ENCODE measurements at places on chromosomes 1 and 21. TPM values are rescaled to one million over a fixed set of nuclear protein-coding genes. Genes with fewer than 3 reads are reported as not detected.

Gene C1orf53
- total RNA-seq = 0.56 TPM

Gene AMY1A
- not detected for total RNA-seq

Gene LYPLA2
- 138 TPM for total RNA-seq

Gene DCST1
- not detected for total RNA-seq

Gene AGT
- total RNA-seq = not detected

Gene OR14K1
- not detected for total RNA-seq

Gene CFAP74
- 0.20 TPM for total RNA-seq

Gene S100A16
- 14.9 TPM for total RNA-seq

GRCh38 chr1:212745303-212745702 is 45.7 kb upstream of the BATF3 start:
- no peak for DNase-seq

- DNase-seq = no peak
Measured at GRCh38 chr1:195012995-195013394, 1595.2 kb downstream of the KCNT2 start.

- no peak for DNase-seq
Measured at GRCh38 chr1:29356663-29357062, 120.3 kb downstream of the PTPRU start.

- DNase-seq = no peak
Measured at GRCh38 chr1:215717677-215718426, 150.7 kb downstream of the KCTD3 start.

- DNase-seq = no peak
Measured at GRCh38 chr1:235972311-235972689, 92.6 kb downstream of the NID1 start.

DNA sequence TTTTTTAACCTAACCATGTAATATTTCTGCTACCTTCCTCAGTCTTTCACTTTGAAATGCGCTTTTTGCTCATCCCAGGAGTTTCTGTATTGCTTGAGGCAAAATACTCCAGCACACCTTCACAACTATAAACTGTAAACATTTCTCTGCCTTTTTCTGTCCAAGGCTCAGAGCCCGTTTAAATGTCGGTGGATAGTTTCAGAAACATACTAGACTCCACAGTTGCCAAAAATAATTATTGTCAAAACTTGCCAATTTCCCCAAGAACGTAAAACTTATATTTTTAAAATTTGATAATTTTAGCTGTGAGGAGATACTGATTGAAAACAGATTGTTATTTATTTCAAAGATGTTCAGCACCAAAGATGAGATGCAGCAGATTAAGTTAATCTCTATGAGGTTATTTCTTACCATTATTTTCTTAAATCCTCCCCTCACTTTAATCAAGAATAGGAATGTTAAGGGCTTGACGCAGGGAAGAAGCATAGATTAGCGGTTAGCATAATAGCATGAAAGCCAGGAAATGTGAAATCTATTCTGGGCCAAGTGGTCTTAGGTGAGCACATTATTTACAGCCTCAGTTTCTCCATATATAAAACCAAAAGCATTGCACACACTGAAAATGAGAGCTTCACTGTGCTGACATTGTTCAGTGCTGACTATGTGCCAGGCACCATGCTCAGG is 91.5 kb upstream of the ESRRG start:
- DNase-seq = no peak

DNA sequence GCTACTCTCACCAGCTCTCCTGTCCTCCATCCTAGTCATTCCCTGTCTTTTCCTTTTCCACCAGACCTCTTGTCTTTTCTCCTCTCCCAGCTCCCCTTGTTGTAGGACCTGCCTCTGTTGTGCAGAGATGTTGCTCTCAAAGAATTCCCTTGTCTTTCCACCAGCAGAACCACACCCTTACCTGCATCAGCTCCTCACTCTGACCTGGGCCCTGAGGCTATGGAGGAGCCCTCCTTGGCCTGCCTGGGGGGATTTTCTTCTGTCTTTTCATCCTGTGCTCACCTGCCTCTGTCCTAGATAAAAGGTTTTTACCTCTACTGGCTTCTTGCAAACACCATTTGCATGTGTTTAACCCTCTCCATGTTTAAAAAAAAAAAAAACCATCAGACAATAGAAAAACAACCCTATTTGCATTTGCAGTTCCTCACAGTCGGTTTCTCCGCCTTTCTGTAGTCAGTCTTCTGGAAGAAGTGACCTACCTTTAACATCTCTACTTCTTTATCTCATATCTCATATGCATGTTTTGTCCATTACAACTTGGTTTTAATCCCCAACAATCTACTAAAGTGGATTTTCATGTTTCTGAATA is 12.1 kb downstream of the FCRL5 start:
- DNase-seq = peak; percentile 33

DNA sequence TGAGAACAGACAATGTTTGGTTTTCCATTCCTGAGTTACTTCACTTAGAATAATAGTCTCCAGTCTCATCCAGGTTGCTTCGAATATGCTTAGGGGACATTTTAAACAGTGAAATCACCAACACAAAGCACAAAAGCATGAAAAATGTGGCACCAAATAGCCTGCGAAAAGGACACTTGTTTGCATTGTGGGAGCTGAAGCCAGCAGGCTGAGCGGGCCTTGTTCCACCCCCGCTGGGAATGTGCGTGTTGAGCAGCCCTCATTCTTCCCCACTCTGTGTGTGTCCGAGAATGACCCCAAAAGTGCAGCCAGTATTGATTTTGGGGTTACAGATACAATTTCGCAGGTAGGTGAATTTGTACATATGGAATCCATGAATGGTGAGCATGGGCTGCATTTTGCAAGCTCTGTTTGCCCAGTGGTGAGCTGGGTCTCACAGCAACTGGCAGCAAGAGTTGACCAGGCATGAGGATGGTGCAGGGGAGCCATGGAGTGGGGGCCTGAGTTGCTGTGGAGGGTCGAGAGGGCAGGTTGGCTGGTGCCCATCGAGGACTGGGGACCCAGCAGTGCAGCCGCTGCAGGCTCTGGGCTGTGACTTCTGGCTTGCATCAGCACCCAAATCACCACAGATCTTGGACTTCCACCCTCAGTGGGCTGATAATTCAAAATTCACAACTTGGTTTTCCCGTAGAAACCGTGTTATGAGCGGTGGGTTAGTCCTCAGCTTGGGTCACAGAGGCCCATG is 29.4 kb downstream of the NENF start:
- DNase-seq = no peak

DNA sequence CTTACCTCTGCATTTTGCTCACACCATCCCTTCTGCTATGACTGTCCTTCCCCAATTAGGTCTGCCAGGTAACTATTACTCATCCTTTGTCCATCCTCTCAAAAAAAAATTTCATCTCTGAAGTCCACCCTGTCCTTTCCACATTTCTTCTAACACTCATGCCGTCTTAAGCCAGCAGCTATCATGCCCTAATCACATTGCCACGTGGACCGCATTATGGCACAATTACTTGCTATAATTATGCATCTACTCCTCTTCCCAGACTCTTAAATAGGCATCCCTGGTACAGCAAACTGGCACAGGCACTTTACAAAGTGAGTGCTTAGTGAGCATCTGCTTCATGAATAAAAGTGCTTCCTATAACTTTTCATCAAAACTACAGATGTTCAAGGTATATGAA is 295.4 kb upstream of the ESRRG start:
- no peak for DNase-seq

GRCh38 chr1:28329395-28330153 is 734 bp downstream of the MED18 start:
- no peak for DNase-seq

DNA sequence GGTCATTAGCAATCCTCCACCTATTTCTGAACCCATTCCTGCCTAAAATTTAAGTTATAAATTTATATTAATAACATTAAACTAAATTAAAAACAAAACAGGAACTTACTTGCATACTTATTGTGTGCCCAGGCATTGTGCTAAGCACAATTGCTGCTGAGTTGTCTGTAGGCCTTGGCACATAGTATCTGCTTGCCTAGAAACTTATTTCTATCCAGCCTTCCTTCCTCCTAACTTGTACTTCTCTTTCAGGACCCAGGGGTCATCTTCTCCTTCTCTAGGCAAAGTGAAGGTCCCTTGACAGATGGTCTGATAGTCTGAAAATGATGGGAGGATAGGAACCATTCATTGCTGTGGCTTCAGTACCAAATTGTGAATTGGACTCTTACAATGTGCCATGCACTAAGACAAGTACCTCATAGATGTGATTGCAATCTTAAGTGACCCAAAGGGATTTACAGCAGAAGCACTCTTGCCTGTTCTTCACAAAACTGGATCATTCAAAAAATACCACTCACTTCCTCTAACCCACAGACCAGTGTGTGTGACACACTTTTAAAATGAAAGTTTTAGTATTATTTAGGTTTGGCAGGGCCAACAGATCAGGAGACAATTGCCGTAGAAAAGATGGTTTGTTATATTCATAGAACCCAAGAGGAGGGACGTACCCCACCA is 10.3 kb upstream of the CD101 start:
- no peak for DNase-seq

DNA sequence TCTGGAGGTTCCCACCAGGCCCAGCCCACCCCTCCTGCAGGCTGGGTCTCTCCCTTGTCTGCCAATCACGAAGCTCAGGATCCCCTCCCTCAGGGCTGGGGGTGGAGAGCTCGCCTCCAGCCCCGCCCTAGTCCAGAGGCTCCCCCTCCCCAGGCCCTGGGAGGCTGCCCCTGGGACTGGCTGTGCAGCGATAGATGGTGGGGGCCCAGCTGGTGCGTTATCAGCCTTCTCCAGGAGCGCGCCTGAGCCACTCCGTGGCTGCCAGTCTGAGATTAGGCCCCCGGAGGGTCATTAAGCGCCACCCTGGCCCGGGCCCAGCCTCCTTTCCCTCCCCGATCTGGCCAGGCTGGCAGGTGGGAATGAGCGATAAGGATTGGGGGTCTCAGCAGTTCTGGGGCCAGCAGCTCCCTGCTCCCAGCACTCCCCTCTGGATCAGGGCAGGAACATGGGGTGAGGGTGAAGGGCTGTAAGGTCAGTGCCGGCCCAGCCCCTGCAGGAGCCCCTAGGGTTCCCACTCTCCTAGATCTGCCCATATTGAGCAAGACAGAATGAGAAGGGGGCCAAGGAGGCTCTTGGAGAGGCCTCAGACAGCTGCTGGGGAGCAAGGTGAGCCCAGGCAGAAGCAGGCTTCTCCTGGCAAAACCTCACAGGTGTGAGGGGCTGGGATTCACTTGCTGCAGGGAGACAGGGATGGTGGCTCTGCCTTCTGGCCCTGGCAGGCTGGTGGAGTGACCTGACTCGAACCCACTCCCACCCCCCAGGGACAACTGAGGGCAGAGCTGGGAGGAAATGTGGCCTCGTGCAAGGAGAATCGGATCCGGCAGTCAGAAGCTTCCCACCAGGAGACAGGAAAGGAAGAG is 8.5 kb downstream of the PDZK1IP1 start:
- DNase-seq = no peak

- DNase-seq = no peak
Measured at GRCh38 chr1:168368131-168368530, 87.5 kb downstream of the TBX19 start.

DNA sequence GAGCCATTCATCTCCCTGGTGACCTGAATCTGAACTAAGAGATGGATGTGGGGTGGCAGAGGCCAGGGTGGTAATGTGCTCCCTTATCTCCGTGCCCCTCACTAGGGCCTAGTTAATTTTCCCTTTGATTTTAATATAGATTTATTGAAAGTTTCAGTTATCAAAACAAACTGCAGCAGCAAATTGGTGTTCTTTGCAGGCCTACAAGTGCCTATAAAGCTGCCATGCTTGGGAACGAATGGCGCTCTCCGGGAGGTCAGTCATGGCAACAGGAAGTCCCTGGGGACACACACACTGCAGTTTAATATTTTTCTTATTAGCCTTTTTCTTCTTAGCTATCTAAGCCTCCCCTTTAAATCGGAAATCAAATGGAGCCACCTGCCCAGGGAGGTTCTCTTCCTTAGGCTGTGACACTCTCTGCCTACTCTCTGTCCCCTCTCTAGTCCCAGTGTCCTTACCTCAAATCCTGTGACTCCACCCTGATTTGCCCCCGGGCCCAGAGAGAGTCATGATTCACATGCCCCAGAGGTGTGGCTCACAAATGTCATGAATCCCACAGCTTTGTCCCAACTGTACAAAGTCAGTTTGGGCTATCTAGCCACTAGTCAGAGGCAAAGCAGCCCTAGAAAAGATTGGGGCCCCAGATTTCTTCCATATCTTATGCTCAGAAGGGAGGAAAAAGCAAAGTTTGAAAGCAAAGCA is 4.3 kb upstream of the ERI3 start:
- DNase-seq = no peak

GRCh38 chr21:42843056-42843455 is 36.3 kb downstream of the WDR4 start:
- no peak for DNase-seq

DNA sequence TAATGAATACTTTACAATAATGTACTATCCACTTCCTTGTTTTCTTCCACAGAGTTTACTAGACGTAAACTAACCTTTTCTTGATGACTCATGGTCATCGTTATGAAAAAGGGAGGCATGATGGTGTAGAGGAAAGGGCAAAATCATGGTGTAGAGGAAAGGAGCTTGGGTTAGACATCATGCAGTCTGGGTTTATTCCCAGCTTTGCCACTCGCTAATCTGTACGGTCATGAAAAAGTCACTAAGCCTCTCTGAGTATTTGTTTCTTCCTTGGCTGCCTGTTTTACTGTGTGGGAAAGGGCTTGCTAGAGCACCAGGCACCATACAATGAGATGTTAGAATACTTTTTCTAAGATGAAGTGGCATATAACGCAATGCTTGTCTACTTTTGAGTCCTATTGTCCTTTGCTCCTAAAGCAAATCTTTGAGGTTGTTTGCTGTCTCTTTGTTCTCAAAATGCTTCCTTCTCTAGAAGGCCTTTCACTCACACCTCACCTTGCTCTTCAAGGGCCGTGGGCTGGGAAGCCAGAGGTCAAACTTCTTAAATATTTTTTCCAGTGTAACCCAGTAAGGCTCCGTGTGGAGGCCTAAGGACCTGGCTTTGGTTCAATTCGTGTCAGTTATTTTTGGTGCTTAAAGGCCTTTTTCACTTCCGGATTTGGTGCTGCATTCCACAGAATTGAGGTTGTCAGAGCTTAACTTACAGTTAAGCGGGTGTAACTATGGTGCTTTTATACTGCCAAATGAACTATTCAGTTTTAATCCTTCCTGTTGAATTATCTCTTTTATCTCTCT is 9.9 kb upstream of the ETV3 start:
- no peak for DNase-seq

GRCh38 chr1:48661726-48662463 is 114.8 kb downstream of the BEND5 start:
- DNase-seq = no peak

DNA sequence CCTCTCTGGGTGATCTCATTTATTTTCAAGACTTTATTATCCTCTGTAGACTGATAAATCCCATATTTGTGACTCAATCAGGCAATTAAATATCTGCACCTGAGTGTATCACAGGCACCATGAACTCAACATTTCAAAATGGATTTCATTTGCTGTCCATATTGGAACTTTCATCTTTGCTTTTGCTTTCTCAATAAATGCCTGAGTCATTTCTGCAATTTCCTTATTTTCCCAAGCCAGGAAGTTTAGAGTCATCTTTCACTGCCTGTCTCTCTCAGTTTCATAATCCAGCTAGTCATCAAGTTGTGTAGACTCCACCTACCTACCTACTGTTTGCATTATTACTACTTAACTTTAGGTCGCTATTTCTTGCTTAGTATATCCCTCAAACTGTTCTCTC is 540.9 kb downstream of the LMO4 start:
- no peak for DNase-seq

GRCh38 chr1:22452481-22452957 is 868 bp downstream of the ZBTB40 start:
- DNase-seq = no peak

- no peak for DNase-seq
Measured at GRCh38 chr1:7250176-7250575, 464.9 kb downstream of the CAMTA1 start.
